KBM-7 (cell line): ENCODE measurements at places on chromosomes 2 and 18.

DNA sequence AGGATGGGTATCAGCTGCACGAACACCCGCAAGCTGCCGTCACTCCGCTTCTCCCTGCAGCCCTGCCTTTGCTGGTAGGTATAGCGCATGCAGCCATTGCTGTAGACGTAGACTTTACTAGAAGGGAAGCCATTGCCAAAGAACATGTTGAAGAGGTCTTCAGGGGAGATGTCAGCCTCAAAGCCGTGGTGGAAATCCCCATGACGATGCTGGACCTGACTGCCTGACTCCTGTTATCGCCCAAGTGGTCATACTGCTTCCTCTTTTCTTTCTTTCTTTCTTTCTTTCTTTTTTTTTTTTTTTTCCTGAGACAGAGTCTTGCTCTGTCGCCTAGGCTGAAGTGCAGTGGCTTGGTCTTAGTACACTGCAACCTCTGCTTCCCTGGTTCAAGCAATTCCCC is 68.7 kb upstream of the SPRED2 start:
- DNase-seq, result no peak

DNA sequence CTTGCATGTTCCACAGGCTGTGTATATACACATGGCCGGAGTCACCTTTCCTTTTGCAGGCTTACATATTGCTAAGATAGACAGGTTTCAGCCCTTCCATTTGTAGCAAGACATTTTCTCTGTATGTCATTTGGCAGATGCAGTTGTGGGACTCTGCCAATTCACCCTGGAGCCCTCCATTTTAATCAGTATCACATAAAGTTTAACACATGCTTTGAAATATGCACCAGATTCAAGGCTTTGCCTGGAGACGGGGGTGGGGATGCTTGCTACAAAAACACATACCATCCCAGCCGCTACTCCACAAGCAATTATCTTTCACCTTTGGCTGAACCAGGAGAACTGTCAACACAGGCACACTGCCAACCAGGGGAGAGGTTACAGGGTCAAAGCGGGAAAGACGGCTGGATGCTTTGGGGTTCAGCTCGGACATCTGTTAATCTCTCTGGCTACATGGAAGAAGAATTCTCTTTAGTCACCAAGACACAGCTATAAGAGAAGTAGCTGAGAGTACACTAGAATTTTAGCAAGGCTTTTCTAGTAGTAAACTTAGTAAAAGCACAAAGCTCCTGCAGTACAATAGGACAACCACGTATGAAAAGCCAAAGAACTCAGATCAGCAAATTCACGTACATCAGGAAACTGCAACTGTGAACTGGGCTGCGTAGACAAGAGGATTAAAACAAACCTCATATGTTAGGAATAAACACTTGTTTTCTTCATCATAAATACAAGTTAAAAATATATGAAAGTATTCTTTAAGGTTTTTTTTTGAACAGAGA is 130.9 kb downstream of the EXOC6B start:
- no peak for DNase-seq

- DNase-seq, result peak; percentile 40
Observed at GRCh38 chr2:174020926-174021662, 55.9 kb upstream of the SP3 start.

DNA sequence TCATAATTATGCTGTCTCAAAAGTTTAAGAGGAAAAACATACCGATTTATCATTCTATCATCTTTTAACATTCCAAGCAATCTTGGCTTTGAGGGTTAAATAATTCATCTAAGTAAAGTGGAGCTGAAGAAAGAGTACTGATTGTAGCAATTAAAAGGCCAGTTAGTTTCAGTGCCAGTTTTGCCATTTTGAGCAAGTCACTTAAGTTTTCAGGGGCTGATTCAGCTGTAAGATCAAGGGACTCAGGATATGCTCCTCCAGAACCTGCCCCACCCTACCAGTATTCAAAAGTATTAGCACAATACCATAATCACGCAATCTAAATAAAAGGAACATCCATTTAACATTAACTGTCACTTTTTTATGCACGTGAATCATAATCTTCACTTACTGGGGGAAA is 1.9 kb downstream of the SS18 start:
- DNase-seq, result peak; percentile 7

- no peak for DNase-seq
Observed at GRCh38 chr2:97707362-97708047, 5.9 kb upstream of the ZAP70 start.
